ENCODE measurements at places on chromosomes 5 and 9.

GRCh38 chr5:6583049-6583880 is 49.6 kb downstream of the NSUN2 start:
- no peak for DNase-seq

DNA sequence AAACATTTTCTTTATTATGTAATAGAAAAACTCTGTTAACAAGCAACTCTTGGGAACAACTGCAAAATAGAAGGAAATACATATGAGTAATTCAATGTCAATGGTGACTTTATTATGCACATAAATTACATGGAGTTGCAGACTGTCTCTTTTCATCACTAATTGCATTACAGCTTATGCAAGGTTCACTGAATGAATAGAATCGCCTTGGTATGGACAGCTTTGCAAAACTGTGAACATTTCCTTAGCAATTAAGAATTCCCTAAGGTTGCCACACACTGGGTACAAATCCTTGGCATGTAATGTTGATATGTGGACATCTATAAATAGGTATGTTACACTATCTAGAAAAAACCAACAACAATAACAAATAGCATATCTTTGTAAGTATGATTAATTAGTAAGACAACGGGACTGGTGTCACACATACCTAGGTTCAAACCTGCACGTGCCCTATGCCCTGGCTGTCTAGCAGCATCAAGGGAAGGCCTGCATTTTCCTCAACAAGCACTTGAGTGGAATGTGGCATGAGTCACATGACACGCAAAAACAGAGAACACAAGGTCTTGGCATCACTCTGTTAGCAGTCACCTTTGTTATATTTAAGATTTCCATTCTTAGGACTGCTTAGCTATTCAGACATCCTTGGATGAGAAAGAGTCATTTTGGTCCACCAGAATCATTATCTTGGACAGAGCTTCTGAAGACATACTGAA is 263.9 kb downstream of the CTNND2 start:
- DNase-seq: no peak

DNA sequence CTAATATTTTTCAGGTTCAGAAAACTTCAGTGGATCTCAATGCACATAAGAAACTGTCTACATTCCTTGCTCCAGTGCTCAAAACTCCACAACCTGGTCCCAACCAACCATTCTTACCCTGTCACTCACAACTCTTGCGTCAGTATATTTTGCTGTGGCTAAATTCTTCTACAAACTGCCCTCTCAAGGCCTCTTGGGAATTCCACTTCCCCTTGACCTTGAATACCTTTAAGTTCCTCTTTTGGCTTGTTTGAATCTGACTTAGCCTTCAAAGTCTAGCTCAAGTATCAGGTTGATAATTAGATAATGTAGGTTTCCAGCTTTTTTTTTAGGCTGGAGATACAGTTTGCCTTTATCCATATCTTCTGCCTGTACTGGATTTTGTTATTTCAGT is 128.3 kb downstream of the SLF1 start:
- no peak for DNase-seq

DNA sequence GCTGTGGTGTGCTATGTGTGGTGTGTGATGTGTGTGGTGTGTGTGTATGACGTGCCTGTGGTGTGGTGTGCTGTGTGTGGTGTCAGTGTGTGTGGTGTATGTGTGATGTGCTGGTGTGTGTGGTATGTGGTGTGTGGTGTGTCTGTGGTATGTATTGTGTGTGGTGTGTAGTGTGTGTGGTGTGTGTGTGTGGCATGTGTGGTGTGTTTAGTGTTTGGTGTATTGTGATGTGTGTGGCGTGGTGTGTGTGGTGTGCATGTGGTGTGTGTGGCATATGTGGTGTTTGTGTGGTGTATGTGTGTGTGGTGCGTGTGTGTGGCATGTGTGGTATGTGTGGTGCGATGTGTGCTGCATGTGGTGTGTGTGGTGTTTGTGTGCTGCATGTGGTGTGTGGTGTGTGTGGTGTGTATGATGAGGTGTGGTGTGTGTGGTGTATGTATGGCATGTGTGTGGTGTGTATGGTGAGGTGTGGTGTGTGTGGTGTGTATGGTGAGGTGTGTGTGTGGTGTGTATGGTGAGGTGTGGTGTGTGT is 18.3 kb upstream of the RNU6ATAC start:
- no peak for DNase-seq

- DNase-seq: no peak
Measured at GRCh38 chr5:171363846-171364245, 23.8 kb upstream of the NPM1 start.

DNA sequence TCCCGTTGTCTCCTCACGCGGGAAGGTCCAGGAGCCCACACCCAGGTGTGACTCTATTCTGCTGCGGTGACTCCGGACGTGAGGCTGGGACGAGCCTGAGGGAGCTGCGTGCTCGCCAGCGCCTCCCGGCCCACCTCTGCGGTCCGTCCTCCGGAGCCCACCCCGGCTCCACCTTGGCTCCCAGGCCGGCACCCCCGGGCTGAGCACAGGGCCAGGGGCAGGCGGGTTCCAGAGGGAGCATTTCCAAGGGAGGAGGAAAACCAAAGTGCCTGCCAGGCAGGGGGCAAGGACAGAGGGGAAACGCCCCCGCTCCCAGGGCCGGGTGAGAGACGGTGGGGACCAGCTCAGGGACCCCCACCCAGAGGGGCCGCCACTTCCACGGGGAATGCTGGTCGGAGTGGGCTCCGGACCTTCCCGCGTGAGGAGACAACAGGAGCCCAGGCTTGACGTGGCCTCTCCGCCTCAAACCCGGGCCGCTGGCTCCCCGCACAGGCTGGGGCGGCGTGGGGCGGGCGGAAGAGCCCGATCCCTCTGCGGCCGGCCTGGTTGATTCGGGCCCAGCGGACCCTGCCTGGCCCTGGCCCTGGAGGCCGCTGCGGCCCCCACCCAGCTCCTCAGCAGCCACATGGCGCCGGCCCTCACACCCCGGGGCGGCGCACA is 26.0 kb downstream of the IRX4 start:
- DNase-seq: no peak

DNA sequence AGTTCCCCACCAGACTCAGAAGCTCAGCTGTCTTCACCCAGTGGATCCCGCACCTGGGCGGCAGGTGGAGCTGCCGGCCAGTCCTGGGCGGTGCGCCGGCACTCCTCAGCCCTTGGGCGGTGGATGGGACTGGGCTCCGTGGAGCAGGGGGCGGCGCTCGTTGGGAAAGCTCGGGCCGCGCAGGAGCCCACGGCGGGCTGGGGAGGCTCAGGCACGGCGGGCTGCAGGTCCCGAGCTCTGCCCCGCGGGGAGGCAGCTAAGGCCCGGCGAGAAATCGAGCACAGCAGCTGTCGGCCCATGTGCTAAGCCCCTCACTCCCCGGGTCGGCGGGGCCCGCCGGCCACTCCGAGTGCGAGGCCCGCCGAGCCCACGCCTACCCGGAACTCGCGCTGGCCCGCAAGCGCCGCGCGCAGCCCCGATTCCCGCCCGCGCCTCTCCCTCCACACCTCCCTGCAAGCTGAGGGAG is 560.0 kb downstream of the BRINP1 start:
- no peak for DNase-seq

DNA sequence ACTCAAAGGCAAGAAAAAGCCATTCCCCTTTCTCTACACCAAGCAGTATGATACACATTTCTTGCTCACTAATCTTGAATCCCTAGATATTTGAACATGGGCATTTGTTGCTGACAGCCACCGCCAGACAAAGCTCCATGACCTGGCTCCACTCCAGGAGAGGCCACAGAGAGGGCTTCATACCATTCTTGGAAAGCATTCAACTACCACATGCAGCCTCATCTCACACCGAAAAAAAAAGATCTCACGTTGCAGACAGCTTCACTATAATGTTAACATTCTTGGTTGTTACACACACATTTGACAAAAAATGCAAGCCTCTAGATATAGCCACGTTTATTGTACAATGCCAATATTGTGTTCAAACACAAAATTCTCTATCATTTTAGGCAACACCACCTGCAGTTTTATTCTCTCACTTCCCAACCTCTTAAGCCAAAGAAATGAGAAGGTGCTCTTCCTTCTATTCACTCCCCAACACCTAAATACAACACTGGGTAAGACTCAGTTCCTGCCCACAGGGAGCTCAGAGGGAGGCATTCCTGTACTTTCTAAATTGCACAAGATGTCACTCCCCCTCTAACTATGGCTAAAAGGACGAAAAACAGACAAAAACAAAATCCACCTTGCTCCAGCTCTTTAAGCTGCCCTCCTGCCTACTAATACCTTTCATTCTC is 222.4 kb downstream of the TSSK1B start:
- no peak for DNase-seq

DNA sequence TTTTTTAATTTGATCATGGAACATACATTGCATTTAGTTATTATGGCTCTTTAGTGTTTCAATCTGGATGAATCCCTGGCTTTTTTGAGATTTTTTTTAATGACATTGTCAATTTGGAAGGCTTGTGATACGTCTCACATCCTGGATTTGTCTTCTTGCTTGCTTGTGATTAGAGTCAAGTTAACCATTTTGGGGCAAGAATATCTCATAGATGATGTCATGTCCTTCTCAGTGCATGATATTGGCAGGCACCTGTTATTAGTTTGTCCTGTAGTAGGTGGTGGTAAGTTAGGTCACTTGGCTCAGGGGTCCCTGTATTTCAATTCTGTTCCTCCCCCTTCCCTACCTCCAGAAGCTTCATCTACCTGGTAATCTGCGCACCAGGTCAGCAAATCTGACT is 3.3 kb downstream of the PSD2 start:
- DNase-seq: no peak

- no peak for DNase-seq
Measured at GRCh38 chr5:132787076-132787475, 10.0 kb upstream of the SEPTIN8 start.

DNA sequence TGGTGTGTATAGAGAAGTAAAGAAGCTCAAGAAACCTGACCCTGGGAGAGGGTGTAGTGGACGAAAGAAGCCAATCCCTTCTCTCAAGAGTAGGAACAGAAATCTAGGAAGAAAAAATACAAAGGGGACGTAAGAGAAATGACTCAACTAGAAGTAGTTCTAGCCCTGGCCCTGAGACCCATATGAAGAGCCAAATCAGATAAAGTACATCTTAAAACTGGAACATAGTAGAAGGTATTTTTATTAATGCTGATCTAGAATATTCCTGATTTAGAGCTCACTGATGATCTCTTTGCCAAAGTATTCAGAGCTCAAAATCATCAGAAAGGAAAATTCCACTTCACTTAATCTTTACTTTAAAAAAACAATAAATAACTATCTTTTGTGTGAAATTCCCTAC is 184.8 kb downstream of the MLLT3 start:
- no peak for DNase-seq

- no peak for DNase-seq
Measured at GRCh38 chr9:5621327-5621726, 7.6 kb upstream of the RIC1 start.

- DNase-seq: no peak
Measured at GRCh38 chr9:136014147-136014923, 53.2 kb upstream of the UBAC1 start.

- DNase-seq: no peak
Measured at GRCh38 chr5:163867738-163868137, 362.3 kb downstream of the MAT2B start.

DNA sequence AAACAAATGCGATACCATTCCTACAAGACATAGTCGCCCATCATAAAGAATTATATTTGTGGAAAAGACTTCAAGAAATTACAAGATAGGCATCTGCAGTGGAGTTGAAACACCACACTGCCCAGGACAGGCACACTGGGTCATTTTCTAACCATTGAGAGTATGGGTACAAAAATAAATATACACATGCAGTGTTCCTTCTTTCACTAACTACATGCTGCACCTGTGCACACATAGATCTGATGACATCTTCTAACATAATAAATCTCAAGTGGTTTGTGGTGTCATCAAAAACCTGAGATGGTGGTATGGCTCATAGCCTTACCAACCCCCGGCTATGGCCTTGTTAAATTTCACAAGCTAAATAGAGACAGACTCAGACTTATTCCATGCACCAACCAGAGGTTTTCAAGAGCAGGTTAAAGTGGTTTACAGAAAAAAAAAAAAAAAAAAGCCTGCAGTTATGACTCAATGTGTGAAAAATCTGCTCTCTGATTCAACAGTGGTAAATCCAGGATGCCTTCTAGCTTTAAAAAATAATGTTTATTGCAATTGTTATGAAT is 12.4 kb upstream of the NFIB start:
- no peak for DNase-seq

GRCh38 chr5:167820101-167820990 is 471.1 kb upstream of the WWC1 start:
- no peak for DNase-seq

GRCh38 chr9:116643691-116644090 is 43.4 kb upstream of the TRIM32 start:
- no peak for DNase-seq

GRCh38 chr5:103120607-103121200 is 603 bp downstream of the PPIP5K2 start:
- DNase-seq: no peak

GRCh38 chr5:152403046-152403445 is 2.0 kb downstream of the NMUR2 start:
- DNase-seq: no peak

- no peak for DNase-seq
Measured at GRCh38 chr9:113863345-113863744, 12.8 kb upstream of the ZNF618 start.

- DNase-seq: no peak
Measured at GRCh38 chr9:131020862-131021261, 11.9 kb downstream of the LAMC3 start.

Data from stimulated activated CD4-positive, alpha-beta T cell treated with anti-CD3 and anti-CD28 coated beads, Interleukin-4, amount 100 ng/mL, for 48 hours (primary cell).